Smooth muscle cell of bladder (primary cell): ENCODE measurements at places on chromosomes 11 and 22. TPM values are rescaled to one million over a fixed set of nuclear protein-coding genes. Genes with fewer than 3 reads are reported as not detected.

Gene MS4A3
- total RNA-seq: not detected in 2 replicates

Gene KRTAP5-1
- not detected in 2 replicates for total RNA-seq

Gene GRM5
- under 0.01 TPM in 1 of 2 replicates, not detected in the other for total RNA-seq

Gene TRIM49
- not detected in 2 replicates for total RNA-seq

Gene CCDC15
- 0.65 and 0.71 TPM in 2 replicates for total RNA-seq
